Muscle of leg (tissue), 16 donors: ENCODE measurements at places on chromosomes 6 and 20. TPM values are rescaled to one million over a fixed set of nuclear protein-coding genes. Genes with fewer than 3 reads are reported as not detected.

GRCh38 chr6:163444077-163444476, 29.6 kb downstream of the QKI start:
- H3K4me1 ChIP-seq = no peaks in the 10 kb centered on the region
- no peak for DNase-seq
- H3K4me3 ChIP-seq = no peak overlapping the region
- H3K36me3 ChIP-seq = no peaks in the 10 kb centered on the region
- no peak overlapping the region for H3K27ac ChIP-seq
- H3K27me3 ChIP-seq = no peaks in the 10 kb centered on the region

The SSR1 gene
- total RNA-seq = 75.9 TPM

GRCh38 chr6:83310046-83310445, 116.9 kb downstream of the RWDD2A start:
- H3K4me3 ChIP-seq = no peak overlapping the region
- H3K27me3 ChIP-seq = no peaks in the 10 kb centered on the region
- no peaks in the 10 kb centered on the region for H3K36me3 ChIP-seq
- no peak overlapping the region for H3K27ac ChIP-seq

DNA sequence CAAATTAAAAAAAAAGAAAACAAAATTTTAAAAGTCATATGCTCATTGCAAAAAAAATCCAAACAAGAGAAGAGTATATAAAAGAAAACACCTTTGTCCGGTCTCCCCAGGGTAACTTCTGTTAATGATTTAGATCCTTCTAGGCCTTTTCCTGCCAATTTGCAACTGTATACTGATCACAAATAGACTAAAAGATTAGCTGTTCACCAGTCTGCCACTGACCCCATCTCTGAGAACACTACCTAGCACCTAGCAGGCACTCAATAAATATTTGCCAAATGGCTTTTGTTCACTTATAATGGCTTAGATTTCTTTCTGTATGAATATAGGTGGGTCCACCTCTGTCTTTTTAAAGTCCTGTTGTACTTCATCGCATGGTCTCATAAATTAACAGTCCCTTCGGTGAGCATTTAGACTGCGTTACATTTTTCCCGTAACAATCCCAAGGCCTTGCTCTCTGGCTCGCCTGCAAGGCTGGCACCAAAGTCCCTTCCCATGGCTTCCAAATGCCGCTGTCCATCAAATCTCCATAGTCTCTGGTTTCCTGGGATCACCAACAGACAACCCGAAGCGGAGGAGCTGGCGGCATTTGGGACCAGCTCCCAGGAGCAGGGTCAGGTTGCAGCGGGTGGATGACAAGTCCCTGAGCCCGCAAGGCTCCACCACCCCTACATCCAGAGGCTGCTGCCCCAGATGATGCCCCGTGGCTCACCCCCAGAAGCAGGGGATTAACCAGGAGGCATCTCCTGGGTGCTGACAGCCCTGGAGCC, 11.8 kb downstream of the JPH2 start:
- H3K4me3 ChIP-seq = no peak overlapping the region
- H3K36me3 ChIP-seq = peaks cover 3% of the 10 kb centered on the region

The KIF6 gene
- 1.1 TPM for total RNA-seq

The HLA-C gene
- total RNA-seq = 26.0 TPM

The ARG1 gene
- total RNA-seq = 0.27 TPM

- no peaks in the 10 kb centered on the region for H3K36me3 ChIP-seq
- H3K27me3 ChIP-seq = no peaks in the 10 kb centered on the region
- no peak for DNase-seq
- peaks cover 4% of the 10 kb centered on the region for H3K4me1 ChIP-seq
- no peak overlapping the region for H3K4me3 ChIP-seq
- no peak overlapping the region for H3K27ac ChIP-seq
Measured at GRCh38 chr6:108549241-108549640, 11.5 kb upstream of the FOXO3 start.

The CDSN gene
- not detected for total RNA-seq

- no peaks in the 10 kb centered on the region for H3K27me3 ChIP-seq
- H3K4me3 ChIP-seq = no peak overlapping the region
- no peak overlapping the region for H3K27ac ChIP-seq
- no peaks in the 10 kb centered on the region for H3K4me1 ChIP-seq
- no peaks in the 10 kb centered on the region for H3K36me3 ChIP-seq
Measured at GRCh38 chr6:119110601-119111548, 32.4 kb upstream of the FAM184A start.
